ENCODE measurements at places on chromosomes 2 and 18.

DNA sequence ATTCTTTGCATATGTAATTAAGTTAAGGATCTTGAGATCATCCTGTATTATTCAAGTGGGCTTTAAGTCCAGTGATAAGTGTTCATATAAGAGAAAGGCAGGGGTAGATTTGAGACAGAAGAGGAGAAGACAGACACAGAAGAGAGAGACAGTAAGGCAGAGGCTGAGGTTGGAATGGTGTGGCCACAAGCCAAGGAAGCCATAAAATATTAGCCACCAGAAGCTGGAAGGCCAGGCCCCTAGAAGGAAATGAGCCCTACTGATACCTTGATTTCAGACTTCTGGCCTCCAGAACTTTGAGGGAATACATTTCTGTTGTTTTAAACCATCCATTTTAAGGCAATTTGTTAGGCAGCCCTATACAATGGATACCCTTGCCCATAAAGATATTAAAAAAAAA lies 66.9 kb upstream of the DLX2 start:
- no peak for DNase-seq

- DNase-seq, result no peak
Observed at GRCh38 chr2:217438821-217439220, 564.0 kb downstream of the TNS1 start.

GRCh38 chr2:28617502-28618184 lies 121.8 kb downstream of the PLB1 start:
- DNase-seq, result no peak

DNA sequence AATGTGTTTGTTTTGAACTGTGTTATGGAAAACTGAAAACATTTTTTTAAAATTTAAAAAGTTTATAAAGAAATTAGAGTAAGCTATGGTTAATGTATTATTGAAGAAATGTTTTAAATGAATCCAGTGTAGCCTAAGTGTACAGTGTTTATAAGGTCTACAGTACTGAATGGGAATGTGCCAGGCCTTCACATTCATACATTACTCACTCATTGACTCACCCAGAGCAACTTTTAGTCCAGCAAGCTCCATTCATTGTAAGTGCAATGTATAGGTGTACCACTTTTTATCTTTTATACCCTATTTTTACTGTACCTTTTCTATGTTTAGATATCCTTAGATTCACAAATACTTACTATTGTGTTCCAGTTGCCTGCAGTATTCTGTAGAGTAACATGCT lies 215.1 kb upstream of the THUMPD2 start:
- DNase-seq, result no peak

DNA sequence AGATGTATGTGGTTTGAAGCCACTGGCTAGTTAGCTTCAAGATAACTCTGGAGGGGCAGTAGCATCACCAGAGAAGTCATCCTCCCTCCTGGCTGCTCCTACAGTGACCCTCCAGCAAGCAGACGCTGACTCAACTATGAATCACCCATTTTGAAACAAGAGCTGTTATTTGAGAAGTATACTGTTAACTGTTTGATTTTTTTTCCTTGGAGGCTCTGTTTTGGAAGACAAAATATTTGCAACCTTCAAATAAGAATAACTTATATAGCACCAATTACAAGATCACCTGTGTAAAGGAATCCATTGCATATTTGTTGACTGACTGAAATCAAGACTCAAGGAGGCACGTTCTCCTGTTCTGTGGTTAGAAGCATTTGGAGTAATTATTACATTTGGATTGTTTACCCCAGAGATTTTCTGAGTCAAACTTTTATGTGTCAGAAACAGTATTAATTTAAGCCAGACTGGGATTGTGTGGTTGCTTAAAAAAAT lies 313.8 kb downstream of the MTX2 start:
- no peak for DNase-seq

GRCh38 chr2:8316356-8316755 lies 365.5 kb upstream of the ID2 start:
- no peak for DNase-seq

DNA sequence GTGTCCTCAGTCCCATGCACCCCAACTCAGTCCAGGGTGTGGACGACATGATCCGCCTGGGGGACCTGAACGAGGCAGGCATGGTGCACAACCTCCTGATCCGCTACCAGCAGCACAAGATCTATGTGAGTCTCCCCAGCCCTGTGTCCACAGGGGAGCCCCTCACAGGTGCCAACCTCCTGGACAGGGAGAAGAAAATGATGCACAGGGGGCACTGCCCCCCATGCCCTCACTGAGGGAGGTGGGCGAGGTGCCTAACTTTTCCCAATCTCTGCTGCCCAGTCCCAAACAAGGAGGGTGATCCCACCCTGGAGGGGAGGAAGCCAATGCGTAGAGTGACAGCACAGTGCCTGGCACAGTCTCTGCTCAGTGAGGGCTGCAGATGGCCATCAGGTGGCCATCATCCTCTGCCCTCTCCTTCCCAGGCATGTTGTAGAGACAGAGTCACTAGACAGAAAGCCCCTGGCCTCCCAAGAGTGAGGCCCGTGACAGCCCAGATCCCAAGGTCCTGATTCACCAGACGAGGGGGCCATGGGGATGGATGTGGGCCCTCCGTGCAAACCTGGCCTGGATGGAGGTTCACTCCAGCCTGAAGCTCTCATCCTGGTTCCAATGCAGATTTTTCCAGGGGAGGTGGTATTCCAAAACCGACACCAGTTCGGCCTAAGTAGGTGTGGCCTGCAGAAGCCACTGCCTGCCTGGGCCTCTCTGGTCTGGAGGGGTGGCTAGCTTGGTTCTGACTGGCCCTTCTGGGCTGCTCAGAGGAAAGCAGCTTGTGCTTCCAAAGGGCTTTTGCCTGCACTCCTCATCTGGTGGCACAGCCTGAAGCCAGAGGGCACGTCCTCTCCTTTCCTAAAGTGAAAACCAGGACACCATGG lies 30.0 kb downstream of the MYO7B start:
- no peak for DNase-seq

DNA sequence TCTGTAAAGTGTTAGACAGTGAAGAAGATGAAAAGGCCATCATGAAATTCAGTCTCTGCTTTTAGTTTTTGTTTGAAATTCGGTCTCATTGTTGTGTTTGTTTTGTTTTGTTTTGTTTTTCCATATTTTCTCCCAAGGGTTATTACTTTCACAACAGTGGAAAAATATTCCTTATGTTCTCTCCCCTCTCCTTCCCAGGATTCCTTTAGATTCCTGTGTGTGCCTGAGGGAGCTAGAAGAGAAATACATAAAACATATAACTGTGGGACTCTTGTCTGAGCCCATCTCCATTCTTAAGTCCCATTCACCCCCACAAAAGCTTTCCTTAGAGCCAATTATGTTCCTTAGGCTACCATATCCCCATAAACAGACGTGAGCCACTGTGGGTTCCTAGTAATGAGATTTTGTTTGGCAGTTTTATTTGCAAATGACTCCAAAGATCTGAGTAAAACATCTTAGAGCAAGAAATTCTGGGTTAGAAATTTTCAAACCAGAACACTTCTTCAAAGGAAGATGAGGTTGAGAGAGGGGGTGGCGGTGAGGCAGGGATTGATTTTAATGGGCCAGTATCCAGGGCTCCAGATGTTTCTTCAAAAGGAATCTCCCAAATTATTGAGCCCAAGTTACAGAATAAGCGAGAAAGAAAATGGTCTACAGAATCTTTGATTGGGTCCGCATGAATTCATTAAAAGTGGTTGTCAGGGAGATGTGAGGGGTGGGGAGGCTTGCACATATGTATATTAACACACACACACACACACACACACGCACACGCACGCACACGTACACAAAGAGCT lies 157.8 kb upstream of the TNP1 start:
- DNase-seq, result no peak

- no peak for DNase-seq
Observed at GRCh38 chr2:235618039-235618438, 124.2 kb downstream of the AGAP1 start.

DNA sequence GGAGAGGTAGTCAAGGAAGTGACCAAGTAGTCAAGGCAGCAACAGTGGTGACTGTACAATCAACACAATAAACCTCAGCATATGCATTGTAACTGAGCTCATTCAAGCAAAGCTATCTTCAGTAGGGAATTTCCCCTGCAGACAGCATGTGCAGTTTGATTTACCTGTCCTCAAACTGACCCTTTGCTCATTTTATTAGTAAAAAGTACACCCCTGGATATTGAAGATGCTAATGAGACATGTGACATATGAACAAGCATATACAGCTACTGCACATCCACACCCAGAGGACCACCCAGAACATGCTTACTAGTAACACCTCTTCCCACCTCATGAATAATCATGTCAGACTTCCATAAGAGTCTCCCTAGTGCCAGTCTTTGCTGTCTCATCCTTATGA lies 15.4 kb downstream of the C2orf81 start:
- DNase-seq, result no peak

- no peak for DNase-seq
Observed at GRCh38 chr18:3869848-3870247, 419.9 kb downstream of the TGIF1 start.

- no peak for DNase-seq
Observed at GRCh38 chr18:59388817-59389216, 29.8 kb upstream of the LMAN1 start.

DNA sequence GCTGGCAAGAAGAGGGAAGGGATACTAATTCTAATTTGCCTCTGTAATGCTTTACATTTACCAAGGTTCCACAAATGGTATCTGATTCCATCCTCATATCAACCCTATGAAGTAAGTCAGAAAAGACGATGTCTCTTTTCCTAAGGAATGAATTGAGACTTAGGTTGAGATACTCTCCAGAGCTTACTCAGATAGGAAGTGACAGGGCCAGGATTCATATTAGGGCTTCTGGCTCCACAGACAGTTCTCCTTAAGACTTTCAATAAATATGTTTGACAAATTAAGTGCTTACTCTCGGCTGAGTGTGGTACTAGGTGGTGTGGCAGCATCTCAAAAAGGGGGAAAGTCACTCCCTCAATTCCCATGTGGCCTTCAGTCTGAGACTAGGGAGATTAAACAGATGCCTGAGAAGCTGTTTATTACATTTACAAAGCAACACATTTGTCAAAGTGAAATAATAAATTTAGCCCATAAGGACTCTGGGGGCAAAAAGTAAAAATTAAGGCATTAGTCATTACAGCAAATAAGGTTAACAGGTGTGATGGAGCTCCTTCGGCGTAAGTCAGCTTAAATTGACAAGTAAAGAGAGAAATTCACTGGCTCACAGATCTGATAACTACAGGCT lies 14.2 kb downstream of the CDK15 start:
- no peak for DNase-seq

DNA sequence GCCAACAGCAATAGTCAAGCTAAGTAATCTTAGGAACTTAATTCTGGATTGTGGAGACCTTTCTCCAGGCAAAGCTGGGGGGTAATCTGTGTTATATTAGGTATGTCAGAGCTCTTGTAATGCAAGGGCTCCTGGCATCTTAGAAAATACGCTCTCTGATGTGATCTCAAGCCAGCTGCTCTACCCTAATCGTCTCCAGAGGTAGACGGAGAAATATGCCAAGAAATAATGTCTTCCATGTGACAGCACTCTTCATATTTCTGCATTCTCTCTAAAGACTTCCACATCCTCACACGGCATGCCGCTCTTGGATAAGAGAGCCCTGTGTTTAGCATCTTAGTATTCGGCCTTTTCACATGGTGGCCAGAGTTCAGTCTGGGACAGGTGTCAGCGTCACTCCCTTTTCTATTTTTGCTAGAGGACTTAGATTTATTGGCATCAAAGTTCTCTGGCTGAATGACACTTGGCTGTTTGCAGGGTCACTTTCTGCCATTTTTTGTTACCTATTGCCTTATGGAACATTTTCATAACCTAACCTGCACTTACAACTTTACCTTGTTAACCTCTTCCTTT lies 25.2 kb downstream of the CAPN13 start:
- DNase-seq, result no peak

DNA sequence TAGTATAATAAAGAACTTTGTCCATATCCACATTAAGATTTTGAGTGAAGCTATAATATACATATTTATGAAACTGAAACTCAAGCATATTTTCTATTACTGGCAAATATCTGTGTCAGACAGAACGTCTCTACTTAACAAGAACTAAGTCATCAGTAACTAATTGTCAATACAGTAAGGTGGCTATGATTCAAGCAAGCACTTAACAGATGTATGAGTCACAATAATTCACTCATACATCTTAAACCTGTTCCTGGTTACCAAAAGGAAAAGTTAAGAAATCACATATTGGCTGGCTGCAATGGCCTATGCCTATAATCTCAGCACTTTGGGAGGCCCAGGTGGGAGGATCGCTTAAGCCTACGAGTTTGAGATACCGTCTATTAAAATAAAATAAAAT lies 96.0 kb downstream of the SOS1 start:
- no peak for DNase-seq
